Dermis microvascular lymphatic vessel endothelial cell (primary cell): ENCODE measurements at places on chromosomes 2 and 18. TPM values are rescaled to one million over a fixed set of nuclear protein-coding genes. Genes with fewer than 3 reads are reported as not detected.

The EN1 gene
- not detected in 2 replicates for total RNA-seq

The NOSTRIN gene
- 2.5 and 2.8 TPM in 2 replicates for total RNA-seq

The LAMA1 gene
- 0.13 and 0.25 TPM in 2 replicates for total RNA-seq

The GEN1 gene
- 4.9 and 5.6 TPM in 2 replicates for total RNA-seq

The APCDD1 gene
- 0.25 TPM in 1 of 2 replicates, not detected in the other for total RNA-seq

The GAD1 gene
- total RNA-seq: 0.13 and 0.26 TPM in 2 replicates

The LIMS3 gene
- 7.8 and 17.2 TPM in 2 replicates for total RNA-seq

The C2orf72 gene
- total RNA-seq: not detected in 2 replicates

The SH3BP4 gene
- total RNA-seq: 16.0 and 21.7 TPM in 2 replicates

The GPR35 gene
- 0.13 TPM in 2 replicates for total RNA-seq

The TSGA10 gene
- 1.3 and 1.7 TPM in 2 replicates for total RNA-seq

The RTP5 gene
- not detected in 2 replicates for total RNA-seq

The CRYGB gene
- total RNA-seq: not detected in 2 replicates

The ALPP gene
- total RNA-seq: not detected in 2 replicates
